ENCODE measurements at places on chromosomes 4 and X. TPM values are rescaled to one million over a fixed set of nuclear protein-coding genes. Genes with fewer than 3 reads are reported as not detected.
A peak's percentile ranks its signal among the peaks of the same experiment; 100 is the strongest.

GRCh38 chr4:173243917-173244658, 75.5 kb downstream of the GALNT7 start:
- DNase-seq = no peak
- H3K36me3 ChIP-seq = peaks cover 2% of the 10 kb centered on the region
- H3K4me3 ChIP-seq = no peak overlapping the region
- no peaks in the 10 kb centered on the region for H3K27me3 ChIP-seq
- H3K27ac ChIP-seq = no peak overlapping the region

Gene GCNA
- 3.7 TPM for total RNA-seq

DNA sequence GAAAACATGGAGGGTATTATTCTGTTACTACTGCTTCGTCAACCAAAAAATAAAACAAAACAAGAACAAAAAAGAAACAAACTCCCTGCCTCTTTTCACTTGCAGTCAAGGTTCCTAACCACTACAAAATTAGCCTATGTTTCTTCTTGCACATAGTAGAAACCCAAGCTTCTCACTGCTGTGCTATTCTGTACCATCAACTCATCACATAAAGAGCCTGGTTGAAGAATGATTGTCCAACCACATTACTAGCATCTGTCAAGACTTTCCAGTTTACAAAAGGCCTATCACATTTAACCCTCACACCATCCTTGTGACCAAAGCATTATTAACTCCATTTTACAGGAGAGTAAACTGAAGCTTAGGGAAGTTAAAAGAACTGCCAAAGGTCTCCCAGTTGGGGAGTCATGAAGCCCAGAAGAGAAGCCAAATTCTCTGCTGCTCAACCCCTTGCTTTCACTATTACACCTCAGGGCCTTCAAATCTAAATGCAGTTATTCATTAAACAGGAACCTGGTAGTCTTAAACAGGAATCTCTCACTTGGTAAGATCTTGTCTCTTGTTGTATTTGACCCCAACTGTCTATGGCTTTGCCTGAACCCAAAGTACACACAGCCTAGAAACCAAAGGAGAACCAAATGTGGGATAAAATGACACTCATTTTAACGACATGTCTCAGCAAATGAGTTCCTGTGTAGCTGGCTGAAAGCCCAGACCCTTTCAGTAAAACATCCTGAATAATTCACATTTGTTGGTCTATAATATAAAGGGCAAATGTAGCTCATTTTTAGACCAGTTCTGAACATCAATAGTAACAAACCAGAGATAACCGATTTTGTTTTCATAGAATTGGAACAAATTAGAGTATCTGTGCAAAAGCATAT, 8.6 kb downstream of the F9 start:
- no peaks in the 10 kb centered on the region for H3K36me3 ChIP-seq
- no peak for DNase-seq
- no peaks in the 10 kb centered on the region for H3K4me1 ChIP-seq
- no peak overlapping the region for H3K4me3 ChIP-seq
- H3K27me3 ChIP-seq = no peaks in the 10 kb centered on the region
- H3K27ac ChIP-seq = no peak overlapping the region

GRCh38 chr4:152773953-152774352, 5.6 kb downstream of the TIGD4 start:
- no peak overlapping the region for H3K27ac ChIP-seq
- peaks cover 9% of the 10 kb centered on the region for H3K27me3 ChIP-seq
- DNase-seq = no peak

DNA sequence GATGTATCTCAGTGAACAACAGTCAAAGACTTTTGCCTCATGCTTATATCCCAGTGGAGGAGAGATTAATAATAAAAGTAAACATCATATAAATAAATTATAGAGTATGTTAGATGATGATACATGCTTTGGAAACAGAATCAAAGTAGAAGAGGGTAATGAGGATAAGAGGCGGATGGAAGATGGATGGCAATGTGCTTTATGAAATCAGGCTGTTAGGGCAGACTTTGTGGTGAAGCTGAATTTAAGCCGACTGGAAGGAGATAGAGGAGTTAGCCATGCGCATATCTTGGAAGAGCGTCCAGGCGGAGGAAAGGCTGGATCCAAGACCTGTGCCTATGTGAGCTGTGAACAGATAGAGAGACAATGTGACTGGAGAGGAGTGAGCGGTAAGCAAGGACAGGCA, 74.9 kb upstream of the GUCY1A1 start:
- H3K4me3 ChIP-seq = no peak overlapping the region
- no peak overlapping the region for H3K27ac ChIP-seq
- DNase-seq = no peak
- H3K36me3 ChIP-seq = no peaks in the 10 kb centered on the region
- H3K4me1 ChIP-seq = no peaks in the 10 kb centered on the region

GRCh38 chr4:165343353-165344191, 16.1 kb downstream of the MSMO1 start:
- no peaks in the 10 kb centered on the region for H3K27me3 ChIP-seq
- H3K36me3 ChIP-seq = peaks cover 42% of the 10 kb centered on the region

DNA sequence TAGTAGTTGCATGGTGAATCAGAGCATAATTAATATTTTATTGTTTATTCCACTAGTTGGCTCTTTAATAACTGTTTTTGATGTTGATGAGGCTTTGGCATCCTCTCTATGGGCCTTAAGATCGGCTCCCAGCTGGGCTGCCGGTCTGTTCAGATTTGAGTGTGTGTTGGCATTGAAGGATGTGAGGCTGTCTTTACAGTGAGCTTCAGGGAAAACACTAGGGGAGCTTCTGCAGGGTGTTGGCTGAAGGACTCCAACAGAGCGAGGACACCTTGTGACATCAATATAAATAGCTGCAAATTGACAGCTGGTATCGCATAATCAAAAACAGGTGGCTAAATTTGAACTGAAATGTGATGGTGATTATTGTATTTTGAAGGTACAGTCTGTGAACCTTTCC, 322.0 kb downstream of the FSTL5 start:
- no peaks in the 10 kb centered on the region for H3K36me3 ChIP-seq
- DNase-seq = no peak
- no peak overlapping the region for H3K27ac ChIP-seq
- no peaks in the 10 kb centered on the region for H3K4me1 ChIP-seq

DNA sequence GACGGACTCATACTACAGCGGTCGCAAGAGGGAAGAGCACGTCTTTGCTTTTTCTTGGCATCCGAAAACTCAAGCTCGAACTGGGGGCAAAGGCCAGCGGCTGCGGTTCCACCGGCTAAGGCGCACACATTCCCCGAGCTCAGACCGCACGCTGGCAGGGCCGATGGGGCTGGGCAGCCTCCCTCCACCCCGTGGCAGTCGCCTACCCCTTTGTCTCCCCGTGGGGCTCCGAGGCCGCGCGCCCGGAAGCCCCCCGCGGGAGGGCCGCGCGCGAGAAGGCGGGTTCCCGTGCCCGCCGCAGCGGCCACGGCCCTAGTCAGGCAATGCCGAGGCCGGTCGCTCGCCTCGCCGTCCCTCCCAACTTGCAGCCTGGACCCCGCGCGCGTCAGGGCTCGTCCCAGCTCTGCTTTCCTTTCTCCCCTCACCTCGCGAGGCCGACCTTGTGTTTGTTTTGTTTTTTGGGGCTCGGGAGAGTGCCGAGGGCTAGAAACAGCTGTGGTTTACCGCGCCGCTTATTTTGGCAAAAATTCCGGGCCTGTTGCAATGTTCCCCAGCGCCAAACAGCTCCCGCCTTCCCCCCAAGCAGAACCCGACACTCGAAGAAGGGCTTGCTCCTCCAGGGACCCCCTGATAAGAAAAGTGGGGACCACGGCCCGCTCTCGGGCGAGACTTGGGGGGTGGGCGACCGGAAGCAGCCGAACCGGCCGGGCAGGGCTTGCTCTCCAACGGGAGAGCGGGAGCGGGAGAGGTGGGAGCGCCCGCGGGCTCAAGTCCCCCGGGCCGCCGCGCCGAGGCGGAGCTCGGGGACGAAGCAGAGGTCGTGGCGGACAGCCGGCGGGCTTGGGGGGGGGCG, 561 bp upstream of the N4BP2 start:
- H3K27ac ChIP-seq = peak overlapping the region; percentile 78
- peak overlapping the region; percentile 80 for H3K4me3 ChIP-seq
- DNase-seq = peak; percentile 40

DNA sequence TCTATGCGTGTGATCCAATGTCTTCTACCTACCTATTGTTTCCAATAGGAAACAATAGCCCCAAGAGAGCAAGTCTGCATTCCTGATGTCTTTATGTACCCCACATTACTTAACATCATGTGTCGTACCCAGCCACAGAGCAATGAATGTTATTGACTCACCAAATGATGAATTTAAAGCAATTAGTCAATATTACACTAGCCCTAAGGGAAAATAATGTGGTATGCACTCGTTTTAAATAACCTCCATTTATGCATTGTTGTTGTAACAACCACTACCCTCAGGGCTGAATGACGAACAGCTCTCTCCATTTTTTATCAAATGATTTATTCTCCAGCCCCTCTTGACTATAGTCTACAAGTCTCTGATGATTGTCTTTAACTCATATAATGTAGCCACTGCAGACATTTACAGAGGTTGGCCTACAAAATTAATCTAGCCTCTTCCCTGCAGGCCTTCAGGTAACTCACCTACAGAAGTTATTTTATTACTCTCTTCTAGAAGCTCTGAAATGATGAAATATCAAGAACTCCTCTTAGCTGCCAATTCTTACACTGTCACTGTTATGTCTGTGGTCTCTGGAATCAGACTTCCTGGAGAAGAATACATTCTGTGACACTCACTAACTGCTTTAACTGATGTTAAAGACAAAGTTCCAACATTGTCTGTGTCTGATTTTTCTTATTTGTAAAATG, 601.7 kb upstream of the GRIA3 start:
- H3K4me1 ChIP-seq = no peaks in the 10 kb centered on the region
- H3K36me3 ChIP-seq = no peaks in the 10 kb centered on the region
- DNase-seq = no peak
- no peak overlapping the region for H3K4me3 ChIP-seq

Gene GPRIN3
- total RNA-seq = 78.9 TPM

GRCh38 chr4:66585767-66586166, 915.5 kb upstream of the EPHA5 start:
- no peaks in the 10 kb centered on the region for H3K4me1 ChIP-seq
- H3K4me3 ChIP-seq = no peak overlapping the region
- no peak overlapping the region for H3K27ac ChIP-seq
- DNase-seq = no peak
- no peaks in the 10 kb centered on the region for H3K36me3 ChIP-seq

- no peak for DNase-seq
- no peak overlapping the region for H3K27ac ChIP-seq
- no peaks in the 10 kb centered on the region for H3K36me3 ChIP-seq
- no peaks in the 10 kb centered on the region for H3K4me1 ChIP-seq
- no peaks in the 10 kb centered on the region for H3K27me3 ChIP-seq
Measured at GRCh38 chrX:114675365-114675764, 91.5 kb downstream of the HTR2C start.

- H3K27me3 ChIP-seq = peaks cover 7% of the 10 kb centered on the region
- no peak within 1 kb of the TSS for H3K4me3 ChIP-seq
- no peak within 1 kb of the TSS for H3K27ac ChIP-seq
- no peak for DNase-seq
Measured at GRCh38 chrX:50470103-50471031, at the start of gene DGKK. DGKK (minus strand) TSS chrX:50470825; CDS start chrX:50470678, 147 bp downstream.

DNA sequence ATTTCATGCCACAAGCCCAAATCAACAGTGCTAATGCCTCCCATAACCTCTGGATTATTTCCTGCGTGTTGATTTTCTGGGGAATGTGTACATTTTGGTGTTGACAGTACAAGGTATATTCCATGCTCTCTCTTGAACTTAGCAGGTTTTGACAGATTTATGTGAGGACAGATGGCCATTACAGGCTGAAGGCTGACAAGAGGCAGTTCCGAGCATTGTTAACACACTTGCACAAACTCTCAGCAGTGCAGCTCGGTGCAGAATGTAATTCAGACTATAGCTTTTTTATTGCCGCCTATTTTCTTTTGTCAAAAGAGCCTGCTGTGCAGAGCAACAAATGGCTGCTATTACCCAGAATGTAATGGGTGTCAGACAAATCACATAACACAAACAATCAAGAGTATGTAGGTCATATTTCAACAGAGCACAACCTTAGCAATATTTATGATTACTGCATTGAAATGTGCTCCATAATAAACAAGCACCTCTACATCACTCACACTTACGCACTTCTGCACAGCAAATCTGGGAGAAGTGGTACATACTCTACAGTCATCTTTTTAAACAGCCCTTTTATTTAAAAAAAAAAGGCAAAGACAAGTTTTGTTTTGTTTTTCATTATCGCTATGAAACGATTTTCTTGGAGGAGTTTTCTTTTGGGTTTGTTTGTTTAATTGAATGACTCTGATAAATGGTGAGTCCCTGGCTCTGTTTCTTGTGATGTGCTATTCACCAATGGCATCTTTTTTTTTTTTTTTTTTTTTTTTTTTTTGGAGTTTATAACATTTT, 71.6 kb downstream of the PPARGC1A start:
- no peaks in the 10 kb centered on the region for H3K36me3 ChIP-seq
- no peak for DNase-seq
- H3K27ac ChIP-seq = no peak overlapping the region
- no peaks in the 10 kb centered on the region for H3K4me1 ChIP-seq

Gene PPEF1
- 0.59 TPM for total RNA-seq

DNA sequence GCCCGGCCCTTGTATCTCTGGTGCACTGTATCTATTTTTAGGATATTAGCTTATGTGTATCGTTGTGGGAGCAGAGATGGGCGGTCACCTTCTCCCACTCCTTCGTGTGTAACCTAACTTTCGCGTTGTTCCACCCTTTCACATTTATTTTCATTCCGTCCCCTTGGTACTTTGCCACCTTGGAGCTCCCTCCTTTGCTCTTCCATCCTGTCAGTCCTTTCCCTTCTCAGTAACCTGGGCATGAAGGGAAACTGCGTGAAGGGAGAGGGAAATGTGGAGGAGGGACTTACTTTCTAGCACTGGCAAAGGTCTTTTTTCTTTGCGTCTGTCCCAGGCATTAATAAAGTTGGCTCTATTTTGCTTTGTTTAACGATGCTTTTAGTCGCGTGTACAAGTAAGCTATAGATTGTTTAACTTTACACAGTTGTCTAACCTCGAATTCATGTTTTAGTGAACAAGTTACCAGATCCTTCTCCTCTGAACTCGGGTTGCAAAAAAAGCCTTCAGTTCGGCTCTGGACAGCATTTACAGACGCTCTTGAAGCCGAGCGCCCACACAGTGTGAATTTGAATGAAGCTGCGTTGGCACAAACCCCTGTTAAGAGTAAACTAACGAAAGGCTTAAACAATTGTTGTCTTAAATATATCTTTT, 3.9 kb downstream of the PCDH10 start:
- no peak for DNase-seq
- no peaks in the 10 kb centered on the region for H3K36me3 ChIP-seq
- H3K27me3 ChIP-seq = peaks cover 10% of the 10 kb centered on the region
- no peak overlapping the region for H3K27ac ChIP-seq

- DNase-seq = no peak
- no peak overlapping the region for H3K27ac ChIP-seq
- no peaks in the 10 kb centered on the region for H3K36me3 ChIP-seq
- H3K4me1 ChIP-seq = no peaks in the 10 kb centered on the region
Measured at GRCh38 chr4:3026540-3026939, 47.8 kb downstream of the HTT-AS start.

GRCh38 chr4:117588771-117589170, 445.5 kb upstream of the NDST3 start:
- H3K4me1 ChIP-seq = no peaks in the 10 kb centered on the region
- H3K27ac ChIP-seq = no peak overlapping the region
- H3K4me3 ChIP-seq = no peak overlapping the region
- no peaks in the 10 kb centered on the region for H3K27me3 ChIP-seq
- DNase-seq = no peak
